Cortex of kidney (tissue), 1 donor: ENCODE measurements at places on chromosomes 5 and 9.

DNA sequence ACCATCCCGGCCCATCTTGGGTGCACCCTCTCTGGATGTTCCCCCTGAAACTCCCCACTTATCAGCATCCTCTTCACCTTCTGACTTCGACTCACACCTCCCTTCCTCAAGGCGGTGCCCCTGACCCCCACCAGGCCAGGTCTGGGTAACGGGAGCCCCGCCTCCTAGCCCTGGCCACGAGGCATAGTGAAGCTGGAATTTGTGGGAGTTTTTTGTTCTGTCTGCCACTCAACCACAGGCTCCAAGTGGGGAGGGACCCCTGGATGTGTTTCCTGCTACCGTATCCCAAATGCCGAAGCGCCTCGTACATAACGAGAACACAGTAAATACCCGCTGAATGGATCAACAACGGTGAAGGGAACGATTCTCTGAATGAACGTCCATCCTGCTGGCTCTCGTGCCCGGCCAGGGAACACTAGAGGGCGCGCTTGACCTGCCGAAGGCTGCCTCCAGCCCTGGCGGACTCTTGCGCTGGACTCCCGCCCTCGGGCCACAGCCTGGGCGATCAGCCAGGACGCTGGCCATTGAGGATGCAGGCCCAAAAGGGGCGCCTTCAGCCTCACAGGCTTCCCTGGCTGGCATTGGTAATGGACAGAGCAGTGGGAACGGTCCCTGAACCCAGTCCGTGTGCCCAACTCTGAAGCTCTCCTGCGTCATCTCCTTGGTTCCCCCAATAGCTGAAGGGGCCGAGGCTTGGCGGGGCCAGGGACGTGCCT lies 47.3 kb upstream of the PHYKPL start:
- DNase-seq: peak; percentile 25

DNA sequence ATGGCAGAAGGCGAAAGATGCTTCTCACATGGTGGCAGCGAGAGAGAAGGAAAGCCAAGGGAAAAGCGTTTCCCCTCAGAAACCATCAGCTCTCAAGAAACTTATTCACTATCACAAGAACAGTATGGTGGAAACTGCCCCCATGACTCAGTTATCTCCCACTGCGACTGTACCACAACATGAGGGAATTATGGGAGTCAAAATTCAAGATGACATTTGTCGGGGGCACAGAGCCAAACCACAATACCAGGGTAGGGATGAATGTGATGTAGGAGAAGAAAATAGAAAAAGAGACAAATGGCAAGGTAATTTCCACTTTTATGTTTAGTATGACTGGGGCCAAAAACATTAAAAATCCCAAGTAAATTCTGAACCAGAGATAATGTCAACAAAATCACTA lies 216.8 kb downstream of the TRIM36 start:
- no peak for DNase-seq

DNA sequence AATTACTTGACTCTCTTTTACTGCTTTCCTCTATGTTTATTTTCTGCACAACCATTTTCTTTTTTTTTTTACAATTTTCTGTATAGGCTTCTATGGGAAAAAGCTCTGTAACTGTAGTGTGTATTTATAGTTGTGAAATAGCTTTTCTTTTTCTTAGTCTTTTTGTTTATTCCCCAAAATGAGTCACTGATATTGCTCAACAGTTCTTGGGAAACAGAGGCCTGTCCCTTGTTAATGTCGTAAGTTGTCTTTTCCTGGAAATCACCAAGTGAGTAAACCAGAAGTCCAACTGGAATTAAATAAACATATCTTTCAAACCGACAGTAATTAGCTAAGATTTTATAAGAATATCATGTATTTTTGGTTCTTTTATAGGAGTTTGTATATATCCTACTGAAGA lies 325.1 kb upstream of the PRR16 start:
- DNase-seq: no peak

DNA sequence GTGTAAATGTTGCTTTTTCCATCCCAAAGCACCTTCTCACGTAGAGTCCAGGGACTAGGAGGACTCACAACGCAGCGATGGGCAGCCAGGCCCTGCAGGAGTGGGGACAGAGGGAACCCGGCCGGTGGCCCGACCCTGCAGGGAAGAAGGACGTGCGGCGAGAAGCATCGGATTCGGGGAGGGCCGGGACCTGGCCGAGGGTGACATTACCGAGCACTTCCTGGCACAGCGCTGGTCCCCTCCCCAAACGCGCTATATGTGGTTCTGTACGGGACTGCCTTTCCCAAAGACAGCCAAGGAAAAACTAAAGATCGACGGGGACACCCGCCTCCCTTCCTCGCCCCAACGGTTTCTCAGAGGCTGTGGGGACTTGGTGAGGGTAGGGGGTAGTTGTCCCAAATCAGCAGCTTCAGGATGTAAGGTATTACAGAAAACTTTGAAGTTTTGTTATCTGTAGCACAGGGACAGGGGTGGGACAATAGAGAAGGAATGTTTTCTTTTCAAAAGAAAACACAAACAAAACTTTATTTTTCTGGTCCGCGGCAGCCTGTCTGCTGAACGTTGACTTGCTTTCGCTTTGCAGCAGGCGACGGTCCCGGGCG lies 887 bp upstream of the MAP3K1 start:
- no peak for DNase-seq

DNA sequence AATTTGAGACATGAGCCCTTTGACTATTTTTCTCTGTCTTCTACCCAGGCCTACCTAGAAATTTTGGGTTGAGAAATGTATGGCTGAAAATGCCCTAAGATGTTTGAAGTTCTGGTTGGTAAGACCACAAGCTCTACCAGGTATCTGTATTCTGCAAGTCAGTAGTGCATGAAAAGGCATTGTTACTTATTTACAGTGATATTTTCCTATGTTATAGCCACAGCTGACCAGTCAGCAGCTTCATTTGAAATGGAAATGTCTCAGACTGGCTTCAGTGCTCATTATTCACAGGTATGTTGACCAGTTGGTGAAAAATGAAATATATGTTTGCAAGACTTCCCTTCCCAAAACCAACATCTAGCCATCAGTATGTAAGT lies 91.9 kb upstream of the ITGA2 start:
- DNase-seq: no peak

DNA sequence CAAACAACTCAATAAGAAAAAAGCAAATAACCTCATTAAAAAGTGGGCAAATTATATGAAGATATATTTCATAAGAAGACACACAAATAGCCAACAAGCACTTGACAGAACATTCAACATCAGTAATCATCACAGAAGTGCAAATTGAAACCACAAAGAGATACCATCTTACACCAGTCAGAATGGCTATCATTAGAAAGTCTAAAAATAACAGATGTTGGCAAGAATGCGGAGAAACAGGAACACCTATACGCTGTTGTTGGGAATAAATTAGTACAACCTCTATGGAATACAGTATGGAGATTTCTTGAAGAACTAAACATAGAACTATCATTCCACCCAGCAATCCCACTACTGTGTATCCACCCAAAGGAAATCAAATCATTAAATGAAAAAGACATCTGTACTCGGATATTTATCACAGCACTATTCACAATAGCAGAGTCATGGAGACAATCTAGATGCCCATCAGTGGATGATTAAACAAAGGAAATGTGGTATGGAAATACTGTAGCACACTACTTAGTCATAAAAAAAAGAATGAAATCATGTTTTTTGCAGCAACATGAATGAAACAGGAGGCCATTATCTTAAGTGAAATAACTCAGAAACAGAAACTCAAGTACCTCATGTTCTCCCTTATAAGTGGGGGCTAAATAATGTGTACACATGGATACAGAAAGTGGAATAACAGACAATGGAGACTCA lies 106.8 kb upstream of the FST start:
- no peak for DNase-seq
